Activated CD4-positive, alpha-beta T cell treated with anti-CD3 and anti-CD28 coated beads for 4 hours (primary cell): ENCODE measurements at places on chromosomes 16 and 17.

DNA sequence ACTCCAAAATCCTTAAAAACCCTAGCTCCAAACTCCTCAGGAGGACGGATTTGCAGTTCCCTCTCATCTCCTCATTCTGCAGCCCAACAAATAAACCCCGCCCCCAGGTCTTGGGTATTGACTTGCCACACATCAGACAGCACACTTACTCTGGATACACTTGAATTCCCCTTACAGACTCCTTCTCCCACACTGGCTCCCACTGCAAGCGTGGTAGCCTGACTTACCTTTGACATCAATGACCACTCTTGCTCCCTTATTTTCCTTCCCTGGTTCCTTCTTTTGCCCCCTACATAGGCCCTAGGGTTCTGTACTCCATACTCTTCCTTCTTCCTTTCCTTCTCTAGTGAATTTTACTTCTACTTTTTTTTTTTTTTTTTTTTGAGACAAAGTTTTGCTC is 7.5 kb downstream of the RFFL start:
- DNase-seq = no peak

DNA sequence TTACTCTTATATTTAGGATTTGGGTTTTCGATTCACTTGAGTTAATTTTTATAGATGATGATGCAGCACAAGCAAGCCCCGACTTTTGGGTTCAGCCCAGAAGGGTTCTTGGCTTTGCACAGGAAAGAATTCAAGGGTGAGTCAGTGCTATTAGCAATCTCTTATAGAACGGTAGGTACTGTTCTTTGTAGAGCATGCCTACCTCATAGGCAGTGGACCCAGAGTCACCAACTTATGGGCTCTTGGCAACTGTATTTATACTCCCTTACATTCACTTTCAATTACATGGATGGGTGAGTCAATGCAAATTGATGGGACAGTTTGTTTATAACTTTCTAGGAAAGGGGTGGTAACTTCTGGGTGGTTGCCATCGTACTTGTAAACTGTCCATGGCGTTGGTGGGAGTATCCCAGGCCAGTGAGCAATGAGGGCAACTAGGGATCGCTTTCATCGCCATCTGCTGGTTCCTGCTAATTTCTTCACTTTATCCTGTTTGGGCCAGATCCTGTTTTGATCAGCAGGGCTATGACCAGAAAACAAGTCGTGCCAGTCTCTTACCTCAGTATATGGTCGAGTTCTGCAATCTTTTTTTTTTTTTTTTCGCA is 362.6 kb downstream of the CNTNAP4 start:
- no peak for DNase-seq

DNA sequence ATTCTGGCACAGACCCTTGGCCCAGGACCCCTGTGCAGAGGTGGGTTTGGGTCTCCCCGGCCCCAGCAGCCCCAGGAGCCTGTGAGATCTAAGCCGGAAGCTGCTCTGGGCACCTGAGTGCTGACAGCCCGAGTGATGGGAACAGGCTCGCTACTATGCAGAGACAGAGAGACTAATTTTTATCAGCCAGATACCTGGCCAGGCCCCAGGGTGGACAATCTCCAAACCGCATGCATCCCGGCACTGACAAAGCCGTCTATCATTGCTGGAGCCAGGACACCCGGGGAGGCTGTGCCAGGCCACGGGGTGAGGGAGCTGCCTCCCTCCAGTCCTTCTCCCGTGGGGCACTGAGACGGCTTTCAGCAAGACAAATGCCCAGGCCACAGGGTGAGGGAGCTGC is 25.0 kb downstream of the CBFA2T3 start:
- DNase-seq = no peak

- DNase-seq = no peak
These were observed 23.7 kb upstream of the SOX9 start for GRCh38 chr17:72097144-72097543.

DNA sequence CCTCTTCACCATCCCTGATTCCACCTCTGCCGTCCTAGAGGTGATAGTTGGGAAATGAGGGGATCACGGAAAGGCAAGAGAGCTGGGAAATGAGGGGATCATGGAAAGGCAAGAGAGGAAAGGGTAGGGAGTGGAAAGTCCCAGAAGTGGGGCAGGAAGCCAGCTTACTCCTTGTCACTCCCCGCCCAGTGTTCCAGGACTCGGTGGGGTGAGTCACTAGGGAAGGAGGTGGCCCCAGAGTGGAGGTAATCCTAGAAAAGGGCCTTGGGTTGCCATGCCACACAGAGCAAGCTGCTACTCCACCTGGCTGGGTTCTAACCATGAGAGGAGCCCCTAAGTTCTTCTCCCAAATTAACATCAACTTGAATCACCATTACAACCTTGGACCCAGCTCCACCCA is 14.8 kb downstream of the ALOXE3 start:
- DNase-seq = no peak

GRCh38 chr17:34798581-34798980 is 162.7 kb downstream of the CCT6B start:
- DNase-seq = no peak

- DNase-seq = no peak
These were observed 56.1 kb upstream of the RBL2 start for GRCh38 chr16:53378138-53378537.

DNA sequence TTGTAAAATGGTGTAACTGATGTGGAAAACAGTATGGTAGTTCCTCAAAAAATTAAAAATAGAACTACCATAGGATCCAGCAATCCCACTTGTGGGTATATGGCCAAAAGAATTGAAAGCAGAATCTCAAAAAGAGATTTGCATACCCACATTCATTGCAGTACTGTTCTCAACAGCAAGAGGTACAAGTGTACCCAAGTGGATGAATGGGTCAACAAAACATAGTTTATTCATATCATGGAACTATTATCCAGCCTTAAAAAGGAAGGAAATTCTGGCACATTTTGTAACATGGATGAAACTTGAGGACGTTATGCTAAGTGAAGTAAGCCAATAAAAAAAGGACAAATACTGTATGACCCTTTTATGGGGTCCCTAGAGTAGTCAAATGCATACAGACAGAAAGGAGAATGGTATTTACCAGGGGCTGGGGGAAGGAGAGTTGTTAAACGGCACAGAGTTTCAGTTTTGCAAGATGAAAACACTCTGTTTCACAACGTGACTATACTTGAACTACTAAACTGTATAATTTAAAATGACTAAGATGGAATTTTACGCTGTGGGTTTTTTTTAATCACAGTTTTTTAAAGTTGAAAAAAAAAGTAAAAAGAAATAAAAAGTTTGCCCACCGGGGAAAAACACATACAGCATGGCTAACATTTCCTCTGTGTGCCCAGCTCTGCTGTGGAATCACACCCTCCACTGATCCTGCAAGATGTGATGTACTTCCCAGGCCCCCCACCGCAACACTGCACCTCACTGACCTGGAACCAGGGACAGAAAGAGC is 6.1 kb downstream of the TVP23A start:
- DNase-seq = no peak

GRCh38 chr17:1089915-1090314 is 89.9 kb downstream of the ABR start:
- no peak for DNase-seq

- no peak for DNase-seq
These were observed 47.6 kb upstream of the MED9 start for GRCh38 chr17:17429222-17429621.

DNA sequence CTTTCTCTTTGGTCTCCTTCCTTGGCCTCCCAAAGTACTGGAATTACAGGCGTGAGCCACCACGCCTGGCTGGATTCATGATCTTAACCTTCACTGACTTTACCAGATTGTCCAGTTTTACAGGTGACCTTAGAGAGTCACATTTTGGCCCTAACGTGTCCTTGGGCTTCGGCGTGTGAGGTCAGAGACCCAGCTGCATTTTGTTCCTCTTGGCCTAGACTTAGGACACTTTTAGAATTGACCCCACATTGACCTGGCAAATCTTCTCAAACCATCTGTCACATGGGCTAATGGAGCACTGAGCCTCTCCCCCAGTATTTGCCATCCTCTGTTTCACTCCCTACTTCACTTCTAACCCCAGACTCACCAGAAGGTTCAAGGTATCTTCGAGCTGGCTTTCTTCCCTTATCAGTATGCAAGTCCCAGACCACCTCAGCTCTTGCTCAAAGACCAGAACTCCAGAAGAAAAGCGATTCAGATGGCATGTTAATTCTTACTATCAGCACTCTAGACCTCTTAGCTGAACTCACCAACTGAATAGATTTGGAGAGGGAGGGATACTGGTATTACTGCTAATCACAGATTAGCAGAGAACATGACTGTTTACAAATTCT is 1.7 kb upstream of the CYTH1 start:
- no peak for DNase-seq

DNA sequence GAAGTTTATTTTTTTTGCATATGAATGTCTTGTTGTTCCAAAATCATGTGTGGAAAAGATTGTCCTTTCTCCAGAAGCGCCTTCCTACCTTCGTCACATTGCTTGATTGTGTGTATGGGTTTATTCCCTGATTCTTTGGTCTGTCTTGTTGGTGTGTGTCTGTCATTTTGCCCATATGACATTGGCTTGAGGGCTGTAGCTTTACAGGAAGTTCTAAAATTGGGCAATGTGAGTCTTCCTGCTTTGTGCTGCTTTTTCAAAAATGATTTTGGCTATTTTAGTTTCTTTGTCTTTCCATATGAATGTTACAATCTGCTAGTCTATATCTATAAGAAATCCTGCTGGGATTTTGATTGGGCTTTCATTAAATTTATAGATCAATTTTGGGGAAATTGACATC is 217.2 kb downstream of the SNX29 start:
- DNase-seq = no peak

GRCh38 chr17:50212121-50212843 is 10.9 kb upstream of the COL1A1 start:
- DNase-seq = no peak

GRCh38 chr17:72358465-72358864 is 237.6 kb downstream of the SOX9 start:
- no peak for DNase-seq

DNA sequence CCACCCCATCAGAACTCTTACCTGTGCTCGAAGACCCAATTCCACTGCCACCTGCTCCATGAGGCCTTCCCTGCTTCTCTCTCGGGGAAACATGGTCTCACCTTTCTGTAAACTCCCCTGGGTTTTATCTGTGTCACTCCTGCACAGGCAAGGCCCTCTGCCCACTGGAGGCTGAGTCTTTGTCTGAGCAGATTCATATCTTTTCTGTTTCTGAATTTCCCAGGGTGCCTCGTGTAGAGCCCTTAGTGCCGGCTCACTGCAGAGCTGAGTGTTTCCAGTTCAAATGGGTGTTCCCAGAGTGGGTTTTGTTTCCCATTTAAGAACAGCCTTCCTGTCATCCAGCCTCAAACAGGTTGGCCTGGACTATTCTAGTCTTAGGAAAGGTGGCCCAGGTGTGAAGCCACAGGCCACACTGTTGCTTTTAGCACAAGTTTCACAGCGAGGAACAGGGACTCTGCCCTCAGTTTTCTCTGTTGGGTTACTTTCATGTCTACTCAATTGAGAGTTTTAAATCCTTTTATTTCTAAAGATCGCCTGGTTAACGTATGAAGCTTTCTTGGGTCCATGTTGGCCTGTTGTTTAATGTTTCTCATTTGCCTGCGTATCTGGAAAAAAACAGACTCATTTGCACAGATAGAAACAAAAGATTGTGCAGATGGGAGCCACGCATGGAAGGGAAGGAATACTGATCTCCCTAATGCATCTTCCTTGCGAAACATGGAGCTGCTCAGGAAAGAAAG is 228.7 kb downstream of the MSI2 start:
- no peak for DNase-seq

DNA sequence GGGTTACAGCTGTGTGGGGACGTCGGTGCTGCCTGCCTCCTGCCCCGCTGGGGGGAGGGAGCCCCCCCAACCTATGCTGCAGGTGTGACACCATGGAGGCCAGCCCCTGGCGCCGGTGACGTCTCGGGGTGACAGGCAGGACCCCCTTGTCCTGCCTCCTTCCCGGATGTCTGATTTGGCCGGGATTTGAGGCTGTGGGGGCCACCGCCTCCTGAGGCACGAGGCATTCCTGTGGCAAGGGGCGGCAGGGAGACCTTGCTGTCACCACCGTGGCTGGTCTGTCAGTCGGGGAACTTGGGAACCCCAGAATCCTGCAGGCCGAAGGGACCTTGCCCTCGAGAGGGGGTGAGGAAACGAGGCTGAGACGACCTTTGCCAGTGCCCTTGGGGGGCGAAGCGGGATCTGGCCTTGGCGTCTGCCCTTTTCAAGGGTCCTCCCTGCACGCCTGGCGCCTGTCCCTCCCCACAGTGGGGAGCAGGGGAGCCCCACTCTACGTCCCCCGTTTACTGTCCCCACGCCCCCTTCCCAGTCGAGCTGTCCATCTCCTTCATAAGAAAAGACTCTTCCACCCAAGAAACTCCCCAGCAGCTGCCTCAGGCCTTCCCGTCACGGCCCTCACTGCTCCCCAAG is 74.4 kb downstream of the METRNL start:
- DNase-seq = no peak

DNA sequence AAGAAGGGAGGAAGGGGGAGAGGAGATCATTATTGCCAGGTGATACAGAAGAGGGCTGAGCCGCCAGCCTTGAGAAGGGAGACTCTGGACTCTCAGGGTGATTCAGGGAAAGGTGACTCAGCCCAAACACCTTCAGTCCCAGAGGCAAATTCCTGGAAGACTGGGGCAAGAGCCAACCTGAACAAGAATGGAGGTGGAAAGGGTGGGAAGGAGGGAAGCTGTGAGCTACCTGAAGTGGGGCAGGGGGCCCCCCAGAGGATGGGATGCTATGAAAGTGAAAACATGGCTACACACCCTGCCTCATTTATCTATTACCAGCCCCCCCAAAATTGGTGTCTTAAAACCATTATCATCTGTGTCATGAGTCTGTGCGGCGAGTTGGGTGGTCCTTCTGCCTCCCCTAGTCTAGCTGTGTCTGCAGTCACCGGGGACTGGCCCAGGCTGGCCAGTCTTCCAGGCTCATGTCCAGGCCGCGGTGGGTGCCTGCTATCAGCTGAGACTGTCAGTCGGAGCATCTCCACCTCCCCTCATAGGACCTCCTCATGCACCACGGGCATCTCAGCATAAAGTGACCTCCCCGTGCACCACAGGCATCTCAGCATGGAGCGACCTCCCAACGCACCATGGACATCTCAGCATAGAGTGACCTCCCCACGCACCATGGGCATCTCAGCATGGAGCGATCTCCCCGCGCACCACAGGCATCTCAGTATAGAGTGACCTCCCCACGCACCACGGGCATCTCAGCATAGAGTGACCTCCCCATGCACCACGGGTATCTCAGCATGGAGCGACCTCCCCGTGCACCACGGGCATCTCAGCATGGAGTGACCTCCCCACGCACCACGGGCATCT is 3.2 kb upstream of the SLC47A2 start:
- no peak for DNase-seq

DNA sequence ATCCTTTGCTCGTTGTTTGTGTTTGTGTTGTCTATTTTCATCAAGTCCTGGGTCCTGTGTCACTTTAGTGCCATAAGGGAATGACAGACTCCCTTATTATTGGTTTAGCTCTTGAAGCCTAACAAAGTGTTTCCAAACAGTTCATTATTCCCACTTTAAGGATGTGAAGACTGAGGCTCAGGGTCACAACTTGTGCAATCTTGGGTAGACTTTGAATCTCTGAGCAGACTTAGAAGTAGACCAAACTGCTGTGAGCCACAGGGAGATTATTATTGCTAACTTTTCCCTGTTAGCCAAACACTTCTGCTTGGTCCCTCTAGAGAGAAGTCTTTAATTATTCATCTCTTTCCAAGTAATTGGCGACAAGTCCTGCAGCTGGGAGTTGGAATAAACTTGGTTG is 31.8 kb downstream of the PRKCB start:
- no peak for DNase-seq
